Left lobe of liver (tissue), 2 donors: ENCODE measurements at places on chromosomes 6 and 20.

- DNase-seq, result peak; percentile 85
Observed at GRCh38 chr6:30730601-30731435, 10.7 kb downstream of the TUBB start.

DNA sequence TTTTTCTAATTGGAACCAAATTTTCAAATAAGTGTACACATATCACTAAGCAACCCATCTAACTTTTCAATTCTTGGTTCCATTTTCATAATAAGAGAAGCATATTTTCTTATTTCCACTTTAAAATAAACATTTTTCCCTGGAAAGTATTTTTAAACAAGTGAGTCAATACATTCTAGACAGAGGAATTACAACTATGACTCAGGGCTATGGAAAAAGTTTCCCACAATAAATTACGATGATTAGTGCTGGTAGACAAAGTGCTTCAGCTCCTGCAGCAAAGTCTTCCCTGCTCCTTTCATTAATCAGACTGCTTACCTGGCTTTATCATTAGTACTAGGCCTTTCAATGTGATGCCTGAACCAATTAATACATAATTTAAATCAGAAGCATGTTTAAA, 322.5 kb downstream of the HACE1 start:
- DNase-seq, result no peak

DNA sequence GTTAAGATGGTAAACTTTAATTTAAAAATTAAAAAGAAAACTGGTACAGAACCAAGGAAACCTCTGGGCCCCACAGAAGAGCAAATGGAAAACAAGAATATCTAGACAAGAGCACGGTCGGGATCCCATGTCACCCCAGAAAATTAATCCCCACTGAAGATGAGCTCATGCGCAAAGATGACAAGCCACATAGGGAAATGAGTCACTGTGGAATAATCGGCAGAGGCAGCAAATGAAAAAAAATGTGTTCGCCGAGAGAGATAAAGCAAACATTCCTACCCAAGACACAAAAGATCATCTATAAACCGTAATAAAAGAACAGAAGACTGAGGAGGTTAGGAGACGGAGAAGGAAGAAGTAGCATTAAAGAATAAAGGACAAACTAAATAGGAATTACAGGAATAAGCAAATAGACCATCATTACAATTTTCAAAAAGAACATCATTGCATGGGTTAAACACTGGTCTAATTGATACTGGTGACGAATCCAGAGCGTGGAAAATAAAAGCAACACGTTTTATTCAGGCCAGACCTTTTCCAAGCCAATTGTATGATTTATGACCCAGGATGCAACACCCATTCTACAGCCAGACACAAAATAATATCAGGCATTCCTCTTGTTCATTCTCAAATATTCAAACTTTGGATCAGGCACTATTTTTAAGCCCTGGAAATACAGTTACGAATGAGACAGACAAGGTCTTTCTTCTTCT, 138.0 kb upstream of the ARID1B start:
- no peak for DNase-seq

GRCh38 chr20:44448753-44449546, 26.7 kb upstream of the TTPAL start:
- peak; percentile 84 for DNase-seq

GRCh38 chr20:36606158-36607066, 833 bp downstream of the RAB5IF start:
- DNase-seq, result peak; percentile 66

GRCh38 chr6:108835218-108835850, 12.9 kb upstream of the ARMC2 start:
- peak; percentile 88 for DNase-seq

DNA sequence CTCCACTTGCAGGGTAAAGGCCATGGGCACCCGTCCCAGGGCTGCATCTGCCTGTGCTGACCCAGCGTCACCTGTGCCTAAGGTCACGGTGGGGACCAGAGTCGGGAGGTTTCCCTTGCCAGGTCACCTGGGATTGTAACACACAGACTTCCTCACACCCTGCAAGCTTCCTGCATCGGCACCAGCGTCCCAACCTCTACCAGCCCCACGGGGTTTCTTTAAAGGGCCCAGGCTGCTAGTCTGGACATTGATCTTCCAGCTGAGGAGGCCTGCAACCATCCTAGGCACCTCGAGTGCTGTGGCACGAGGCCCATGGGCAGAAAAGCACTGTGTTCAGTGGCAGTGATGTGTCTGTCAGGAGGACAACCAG, 12.6 kb downstream of the ACSS1 start:
- DNase-seq, result peak; percentile 97

- no peak for DNase-seq
Observed at GRCh38 chr6:142118328-142118727, 14.4 kb upstream of the GJE1 start.

DNA sequence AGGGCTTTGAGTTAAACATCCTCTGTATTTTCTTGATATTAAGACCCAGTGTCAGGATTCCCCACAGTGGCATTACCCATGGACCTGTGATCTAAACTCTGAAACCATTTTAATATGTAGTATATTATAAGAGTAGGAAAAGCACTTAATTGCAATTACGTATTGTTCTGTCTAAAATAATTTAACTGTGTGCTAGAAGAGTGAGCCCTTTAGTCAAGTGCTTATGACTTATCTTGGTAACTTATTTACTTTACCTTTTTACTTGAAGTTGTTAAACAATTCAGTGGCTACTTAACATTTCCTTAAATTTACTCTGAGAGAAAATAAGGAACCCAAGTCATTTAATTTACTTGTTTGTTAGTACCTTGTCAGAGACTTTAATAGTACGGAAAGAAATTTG, 173.6 kb downstream of the CDKAL1 start:
- no peak for DNase-seq

GRCh38 chr20:10655720-10656669, 17.8 kb downstream of the JAG1 start:
- no peak for DNase-seq

DNA sequence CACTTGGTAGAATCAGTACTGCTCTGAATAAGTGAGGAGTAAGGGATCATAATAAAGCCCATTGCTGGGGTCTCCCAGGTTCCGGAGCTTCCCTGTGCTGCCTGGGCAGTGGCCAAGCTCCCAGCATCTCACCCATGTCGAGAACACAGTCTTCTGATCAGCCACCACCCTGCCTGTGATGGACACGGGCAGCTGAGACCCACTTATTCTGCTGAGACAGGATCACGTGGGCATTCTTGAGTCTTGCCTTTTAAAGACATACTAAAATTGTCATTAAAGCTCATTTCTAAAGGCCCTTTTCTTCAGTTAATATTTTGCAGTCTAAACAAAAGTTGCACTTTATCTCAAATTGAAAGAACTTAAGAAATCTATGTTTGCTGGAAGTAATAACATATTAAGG, 42.7 kb upstream of the SLC22A2 start:
- no peak for DNase-seq

DNA sequence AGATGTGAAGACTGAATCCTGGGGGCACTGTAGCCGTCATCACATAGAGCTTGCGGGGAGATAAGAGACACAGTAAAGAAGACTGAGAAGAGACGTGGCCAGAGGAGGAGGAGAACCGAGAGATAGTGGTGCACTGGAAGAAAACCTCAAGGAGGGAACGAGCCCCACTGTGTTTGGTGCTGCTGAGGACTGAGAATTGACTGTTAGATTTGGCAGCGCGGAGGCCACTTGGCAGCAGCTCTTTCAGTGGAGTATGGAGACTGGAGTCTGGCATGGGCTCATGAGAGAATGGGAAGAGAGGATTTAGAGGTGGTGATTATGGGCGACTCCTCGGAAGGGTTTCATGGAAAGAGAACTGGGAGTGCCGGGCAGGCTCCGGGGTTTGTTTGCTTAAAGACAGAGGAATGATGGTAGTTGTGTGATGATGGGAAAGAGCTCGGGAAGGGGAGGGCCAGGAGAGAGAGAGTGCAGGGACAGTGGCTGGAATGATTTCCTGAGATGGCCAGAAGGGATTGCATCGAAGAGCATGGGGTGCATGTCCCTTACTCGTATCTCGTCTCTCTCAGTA, 18.0 kb downstream of the CDYL start:
- no peak for DNase-seq

DNA sequence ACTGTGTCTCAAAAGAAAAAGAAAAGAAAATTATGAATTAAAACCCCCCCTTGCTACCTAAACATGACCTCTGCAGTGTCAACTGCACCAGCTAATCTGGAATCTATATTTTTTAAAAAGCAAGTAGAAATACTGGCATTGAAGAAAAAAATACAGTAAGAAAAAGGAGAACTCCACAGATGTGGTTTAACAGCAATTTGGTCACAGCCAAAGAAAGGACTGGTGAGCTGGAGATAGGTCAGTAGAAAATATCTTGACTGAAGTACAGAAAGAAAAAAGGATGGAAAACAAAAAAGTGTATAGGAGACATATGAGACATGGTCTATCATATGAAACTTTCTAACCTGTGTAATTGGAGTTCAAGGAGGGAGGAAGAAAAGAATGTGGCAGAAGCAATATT, 44.1 kb upstream of the ERVFRD-1 start:
- DNase-seq, result no peak

- no peak for DNase-seq
Observed at GRCh38 chr20:12056839-12057238, 139.1 kb downstream of the BTBD3 start.
